ENCODE measurements at places on chromosomes 5 and 9.

- no peak for DNase-seq
Observed at GRCh38 chr9:2286825-2287455, 271.8 kb downstream of the SMARCA2 start.

GRCh38 chr9:132078699-132079356, 839 bp downstream of the MED27 start:
- DNase-seq, result no peak

DNA sequence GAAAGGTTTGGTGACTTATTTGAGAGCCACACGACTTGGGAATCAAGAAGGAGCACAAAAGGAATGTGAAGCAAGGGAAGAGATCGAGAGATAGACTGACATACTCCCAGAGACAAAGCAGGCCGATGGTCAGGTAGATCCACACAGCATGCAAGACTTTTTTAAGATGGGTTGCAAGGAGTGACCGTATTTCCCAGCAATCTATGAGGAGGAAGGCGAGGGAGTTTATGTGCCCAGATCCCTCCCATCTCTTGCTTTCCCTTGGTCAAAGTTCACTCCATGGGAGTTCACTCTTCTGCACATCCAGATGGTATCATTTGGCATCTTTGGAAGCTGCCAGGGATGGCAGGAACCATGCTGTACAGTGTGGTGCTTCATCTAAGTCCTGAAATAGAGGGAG, 148.9 kb downstream of the RMI1 start:
- DNase-seq, result no peak

GRCh38 chr5:16384804-16385203, 80.8 kb downstream of the ZNF622 start:
- DNase-seq, result no peak

GRCh38 chr9:137057545-137057944, 3.7 kb upstream of the ENTPD2 start:
- DNase-seq, result no peak
